Osteoblast (primary cell): ENCODE measurements at places on chromosomes 2 and 18. TPM values are rescaled to one million over a fixed set of nuclear protein-coding genes. Genes with fewer than 3 reads are reported as not detected.

GRCh38 chr18:79650959-79651358 is 28.6 kb upstream of the CTDP1 start:
- H3K27ac ChIP-seq: no peak overlapping the region
- H3K4me3 ChIP-seq: no peak overlapping the region
- no peak for DNase-seq
- no peaks in the 10 kb centered on the region for H3K36me3 ChIP-seq
- peaks cover 25% of the 10 kb centered on the region for H3K27me3 ChIP-seq

Gene GBX2
- not detected in 2 replicates for total RNA-seq

GRCh38 chr2:133941666-133942065 is 312.2 kb upstream of the MGAT5 start:
- H3K27ac ChIP-seq: no peak overlapping the region
- DNase-seq: no peak
- no peaks in the 10 kb centered on the region for H3K4me1 ChIP-seq
- H3K36me3 ChIP-seq: no peaks in the 10 kb centered on the region
- peaks cover 2% of the 10 kb centered on the region for H3K27me3 ChIP-seq

Gene MARS2
- total RNA-seq: 3.2 and 3.3 TPM in 2 replicates

GRCh38 chr2:129879614-129880180 is 99.8 kb upstream of the RAB6C start:
- no peak for DNase-seq
- no peak overlapping the region for H3K27ac ChIP-seq
- no peaks in the 10 kb centered on the region for H3K4me1 ChIP-seq
- H3K27me3 ChIP-seq: no peaks in the 10 kb centered on the region
- H3K36me3 ChIP-seq: no peaks in the 10 kb centered on the region
- no peak overlapping the region for H3K4me3 ChIP-seq

- H3K4me3 ChIP-seq: no peak overlapping the region
- no peaks in the 10 kb centered on the region for H3K36me3 ChIP-seq
- no peak for DNase-seq
- H3K27me3 ChIP-seq: no peaks in the 10 kb centered on the region
- no peak overlapping the region for H3K27ac ChIP-seq
These were observed 107.6 kb upstream of the CAVIN2 start for GRCh38 chr2:191954451-191954850.

DNA sequence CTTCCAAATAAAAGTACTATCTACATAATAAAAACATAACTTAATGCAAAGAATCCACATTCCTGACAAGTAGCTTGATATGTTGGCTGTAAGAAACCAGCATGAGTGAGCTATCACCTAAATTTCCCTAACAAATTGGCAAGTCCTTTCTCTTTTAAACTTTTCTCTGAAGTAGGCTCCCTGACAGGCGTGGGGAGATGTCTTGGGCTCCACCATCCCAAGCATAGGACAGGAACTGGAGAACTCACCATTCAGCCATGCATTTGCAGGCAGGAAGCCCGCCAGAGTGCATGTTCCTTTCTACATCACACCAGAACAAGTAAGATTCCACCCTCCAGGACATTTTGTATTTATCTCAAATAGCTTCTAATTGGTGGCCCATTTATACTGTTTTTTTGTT is 921.9 kb upstream of the CELF4 start:
- H3K4me3 ChIP-seq: no peak overlapping the region
- H3K27ac ChIP-seq: no peak overlapping the region
- no peaks in the 10 kb centered on the region for H3K36me3 ChIP-seq
- H3K27me3 ChIP-seq: no peaks in the 10 kb centered on the region
